ENCODE measurements at places on chromosomes 16 and 17.

- peak; percentile 27 for DNase-seq
Observed at GRCh38 chr17:71983828-71984227, 137.0 kb upstream of the SOX9 start.

- no peak for DNase-seq
Observed at GRCh38 chr17:17897442-17897841, 60.7 kb upstream of the SREBF1 start.

DNA sequence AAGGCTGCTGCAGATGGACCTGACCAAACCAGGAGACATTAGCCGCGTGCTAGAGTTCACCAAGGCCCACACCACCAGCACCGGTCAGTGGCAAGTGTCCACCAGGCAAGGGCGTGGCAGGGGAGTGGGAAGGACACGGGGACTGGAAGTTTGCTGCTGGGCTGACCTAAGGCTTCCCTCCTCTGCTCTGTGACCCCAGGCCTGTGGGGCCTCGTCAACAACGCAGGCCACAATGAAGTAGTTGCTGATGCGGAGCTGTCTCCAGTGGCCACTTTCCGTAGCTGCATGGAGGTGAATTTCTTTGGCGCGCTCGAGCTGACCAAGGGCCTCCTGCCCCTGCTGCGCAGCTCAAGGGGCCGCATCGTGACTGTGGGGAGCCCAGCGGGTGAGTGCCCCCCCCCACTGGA is 4.8 kb downstream of the HSD11B2 start:
- DNase-seq: no peak

- DNase-seq: peak; percentile 76
Observed at GRCh38 chr16:27273670-27274423, 5.3 kb upstream of the NSMCE1 start.

DNA sequence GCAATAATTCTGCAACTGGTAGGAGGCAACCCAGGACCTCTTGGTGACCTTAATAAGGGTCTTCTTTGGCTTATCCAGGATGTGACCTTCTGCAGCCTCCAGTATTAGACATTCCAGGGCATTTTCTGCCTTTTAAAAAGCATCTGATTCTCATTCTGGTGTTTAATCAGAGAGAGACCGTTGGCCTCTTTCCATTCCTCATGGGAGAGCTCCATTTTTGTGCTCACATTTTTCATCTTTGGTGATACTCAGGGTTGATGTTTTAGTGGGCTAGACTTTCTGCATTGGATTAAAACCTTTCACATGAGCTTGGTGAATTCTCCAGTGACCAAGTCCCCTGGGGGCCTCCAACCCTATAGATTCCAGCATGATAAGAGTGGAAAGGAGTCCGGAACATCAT is 150.2 kb upstream of the CACNG5 start:
- DNase-seq: no peak

DNA sequence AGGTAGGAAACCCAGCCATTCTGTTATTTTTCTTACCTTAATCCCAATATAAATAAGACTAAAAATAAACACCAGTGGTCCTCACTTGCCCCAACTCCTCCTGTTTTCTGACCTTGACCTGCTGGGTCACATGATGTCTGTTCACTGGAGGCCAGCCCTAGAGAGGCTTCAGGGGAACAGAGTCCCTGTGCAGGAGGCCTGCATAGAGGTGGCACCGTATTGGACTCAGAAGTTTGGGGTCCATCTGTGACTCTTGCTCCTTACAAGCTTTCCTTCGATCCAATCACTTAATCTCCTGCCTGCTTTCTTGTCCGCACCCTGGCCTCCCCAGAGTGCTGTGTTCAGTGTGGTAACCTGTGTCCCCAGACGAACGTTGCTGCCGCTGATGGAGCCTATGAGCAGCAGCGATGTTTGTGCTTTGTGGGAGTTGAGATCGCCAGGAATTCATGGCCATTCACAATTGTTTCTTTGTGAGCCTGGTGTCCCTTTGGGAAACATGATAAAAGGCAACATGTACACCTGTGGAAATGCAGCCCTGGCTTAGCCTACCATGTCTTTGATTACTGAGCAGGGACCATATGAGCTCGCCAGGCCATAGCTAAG is 4.7 kb downstream of the IGSF6 start:
- DNase-seq: no peak

GRCh38 chr16:15610369-15610871 is 32.5 kb downstream of the MARF1 start:
- peak; percentile 49 for DNase-seq

- no peak for DNase-seq
Observed at GRCh38 chr17:65456368-65457151, 104.9 kb downstream of the AXIN2 start.

DNA sequence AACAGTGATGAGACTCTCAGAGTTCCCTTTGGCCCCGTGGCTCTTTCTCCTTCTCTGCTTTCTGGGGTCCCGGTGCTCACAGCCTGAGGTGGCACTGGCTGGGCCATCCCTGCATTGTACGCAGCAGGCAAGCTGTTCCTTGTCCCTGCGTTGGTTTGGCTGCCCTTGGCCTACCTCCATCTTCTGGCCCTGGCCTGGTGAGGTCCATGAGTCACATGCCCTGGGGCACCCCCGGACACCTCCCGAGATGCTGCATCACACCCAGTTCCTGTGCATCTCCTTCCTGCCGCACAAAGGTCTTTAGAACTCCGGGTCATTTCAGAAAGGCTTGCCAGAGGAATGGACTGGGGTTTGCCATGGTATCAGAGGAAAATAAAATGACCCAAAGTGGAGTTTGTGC is 9.5 kb downstream of the SULT1A2 start:
- no peak for DNase-seq

DNA sequence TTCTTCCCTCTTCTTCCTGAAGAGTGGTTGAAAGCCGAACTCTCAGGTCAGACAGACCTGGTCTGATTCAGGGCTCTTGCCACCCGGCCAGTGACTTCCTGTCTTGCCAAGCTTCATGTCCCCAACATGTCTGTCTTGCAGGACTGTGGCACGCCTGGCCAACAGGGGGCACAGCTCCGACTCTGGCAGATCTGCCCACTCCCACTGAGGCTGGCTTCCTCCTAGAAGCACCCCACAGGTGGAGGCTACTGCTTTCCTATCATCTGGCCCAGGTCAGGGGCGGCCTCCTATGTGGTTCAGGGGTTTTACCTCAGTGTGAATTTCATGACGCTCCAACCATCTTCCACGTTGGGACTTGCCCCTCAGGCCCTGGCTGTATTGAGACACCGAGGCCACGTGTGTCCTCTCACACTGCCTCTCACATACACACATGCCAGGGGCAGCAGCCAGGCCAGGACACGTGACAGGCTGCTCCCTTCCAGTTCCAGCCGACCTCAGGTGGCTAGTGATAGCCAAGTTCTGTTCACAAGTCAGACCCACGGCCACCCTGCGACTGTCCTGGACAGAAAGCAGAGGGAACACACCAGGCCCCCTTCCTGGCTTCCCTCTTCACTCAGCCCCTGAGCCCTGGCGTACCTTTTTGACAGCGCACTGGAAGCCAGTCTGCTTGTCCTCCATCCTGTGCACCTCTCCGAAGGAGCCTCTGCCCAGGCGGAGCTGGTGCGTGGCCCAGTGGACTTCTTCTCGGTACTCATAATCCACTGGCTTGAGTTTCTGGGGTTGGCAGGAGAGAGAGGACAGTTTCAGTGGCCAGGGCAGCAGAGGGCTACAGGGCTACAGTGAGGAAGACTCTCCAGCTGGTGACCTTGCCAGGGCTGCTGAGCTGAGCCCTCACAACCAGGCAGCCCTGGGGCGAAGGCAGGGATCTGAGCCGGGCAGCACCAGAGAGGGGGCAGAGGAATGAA is 22.6 kb upstream of the SPATA32 start:
- DNase-seq: peak; percentile 41

- no peak for DNase-seq
Observed at GRCh38 chr17:46815474-46816353, 2.8 kb downstream of the WNT3 start.

- peak; percentile 7 for DNase-seq
Observed at GRCh38 chr16:72202014-72202413, 30.1 kb upstream of the PMFBP1 start.

- DNase-seq: no peak
Observed at GRCh38 chr17:55004484-55004883, 35.9 kb downstream of the STXBP4 start.

GRCh38 chr16:88927010-88927409 is 50.0 kb downstream of the CBFA2T3 start:
- DNase-seq: no peak

DNA sequence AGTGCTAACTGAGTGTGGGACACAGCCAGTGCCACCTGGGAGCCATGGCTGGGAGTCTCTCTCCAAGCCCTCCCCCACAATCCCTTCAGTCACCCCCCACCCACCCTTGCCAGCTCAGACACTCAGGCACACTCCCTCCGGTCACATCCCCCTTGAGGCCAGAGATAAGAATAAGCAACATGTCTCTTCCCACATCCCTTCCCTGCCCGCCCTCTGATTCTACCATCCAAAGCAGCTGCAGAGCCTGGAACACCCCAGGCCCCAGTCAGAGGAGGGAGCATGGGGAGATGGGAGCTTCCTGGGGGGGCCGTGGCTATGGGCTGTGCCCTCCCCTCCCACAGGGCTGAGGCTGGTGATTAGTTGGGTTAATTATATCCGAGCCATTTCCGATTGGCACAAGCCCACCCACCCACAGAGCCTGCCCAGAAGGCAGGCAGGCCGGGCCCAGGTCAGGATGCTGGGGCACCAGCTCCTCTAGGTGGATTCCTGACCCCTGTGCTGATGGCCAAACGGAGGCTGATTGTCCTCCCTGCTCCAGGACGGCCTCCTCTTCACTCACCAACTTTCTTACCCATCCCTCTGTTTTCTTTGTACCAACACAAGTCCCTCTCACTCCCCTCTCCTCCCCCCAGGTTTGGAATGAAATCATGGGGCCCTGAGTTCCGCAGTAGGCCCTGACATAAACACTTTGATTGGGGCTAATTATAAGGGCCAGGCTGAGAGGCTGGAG is 28.6 kb upstream of the MEIOC start:
- no peak for DNase-seq

- DNase-seq: peak; percentile 48
Observed at GRCh38 chr16:46908540-46909372, 24.6 kb downstream of the GPT2 start.

GRCh38 chr17:4815043-4815675 is 8.2 kb downstream of the PLD2 start:
- DNase-seq: no peak

DNA sequence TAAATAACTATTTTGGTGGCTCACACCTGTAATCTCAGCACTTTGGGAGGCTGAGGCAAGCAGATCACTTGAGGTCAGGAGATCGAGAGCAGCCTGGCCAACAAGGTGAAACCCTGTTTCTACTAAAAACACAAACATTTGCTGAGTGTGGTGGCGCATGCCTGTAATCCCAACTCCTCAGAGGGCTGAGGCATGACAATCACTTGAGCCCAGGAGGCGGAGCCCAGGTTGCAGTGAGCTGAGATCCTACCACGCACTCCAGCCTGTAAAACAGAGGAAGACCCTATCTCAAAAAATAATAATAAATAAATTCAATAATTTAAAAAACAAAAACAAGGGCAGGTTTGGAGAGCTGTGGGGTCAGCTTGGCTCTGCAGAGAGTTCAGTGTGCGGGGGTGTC is 5.7 kb upstream of the SLC4A1 start:
- DNase-seq: no peak

GRCh38 chr17:63151941-63152523 is 186.0 kb downstream of the TANC2 start:
- DNase-seq: no peak

DNA sequence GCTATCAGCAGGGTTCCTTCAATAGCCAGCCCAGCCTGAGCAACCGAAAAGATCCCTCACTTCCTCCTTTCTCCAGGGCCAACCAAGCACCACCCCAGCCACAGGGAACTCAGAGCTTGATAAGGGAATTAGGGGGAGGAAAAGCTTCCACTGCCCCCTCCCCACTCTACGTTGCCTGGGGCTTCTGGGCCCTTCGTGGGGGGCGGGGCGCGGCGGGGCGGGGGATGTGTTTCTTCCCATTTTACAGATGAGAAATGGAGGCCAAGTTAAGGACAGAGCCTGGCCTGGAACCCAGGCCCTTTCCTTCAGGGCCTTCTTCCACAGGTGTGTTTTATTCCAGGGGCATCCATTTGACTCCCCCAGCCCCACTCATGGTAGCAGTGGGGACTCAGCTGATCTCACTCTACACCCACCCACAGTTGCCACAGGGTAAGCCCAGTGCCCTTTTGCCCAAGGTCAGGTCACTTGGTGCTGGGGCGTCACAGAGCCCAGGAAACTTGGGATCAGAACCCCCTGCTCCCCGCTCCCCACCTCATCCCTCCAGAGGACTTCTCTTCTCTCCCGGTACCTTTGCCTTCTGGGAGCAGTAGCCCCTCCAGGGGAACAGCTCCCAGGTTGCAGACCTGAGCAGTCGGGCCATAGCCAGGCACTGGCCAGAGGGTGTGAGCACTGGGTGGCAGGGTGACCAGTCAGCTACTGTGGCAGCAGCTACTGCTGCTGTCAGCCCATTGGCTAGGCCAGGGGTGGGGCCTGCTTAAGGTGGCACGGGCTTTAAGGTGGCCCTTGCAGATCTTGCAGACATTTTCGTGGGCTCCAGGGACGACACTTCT is at the start of gene LDHD:
Gene LDHD, minus strand, starts transcription at position 700 of the 830 bp plus-strand sequence. Its CDS starts 60 bp downstream, at position 640.
- no peak for DNase-seq

DNA sequence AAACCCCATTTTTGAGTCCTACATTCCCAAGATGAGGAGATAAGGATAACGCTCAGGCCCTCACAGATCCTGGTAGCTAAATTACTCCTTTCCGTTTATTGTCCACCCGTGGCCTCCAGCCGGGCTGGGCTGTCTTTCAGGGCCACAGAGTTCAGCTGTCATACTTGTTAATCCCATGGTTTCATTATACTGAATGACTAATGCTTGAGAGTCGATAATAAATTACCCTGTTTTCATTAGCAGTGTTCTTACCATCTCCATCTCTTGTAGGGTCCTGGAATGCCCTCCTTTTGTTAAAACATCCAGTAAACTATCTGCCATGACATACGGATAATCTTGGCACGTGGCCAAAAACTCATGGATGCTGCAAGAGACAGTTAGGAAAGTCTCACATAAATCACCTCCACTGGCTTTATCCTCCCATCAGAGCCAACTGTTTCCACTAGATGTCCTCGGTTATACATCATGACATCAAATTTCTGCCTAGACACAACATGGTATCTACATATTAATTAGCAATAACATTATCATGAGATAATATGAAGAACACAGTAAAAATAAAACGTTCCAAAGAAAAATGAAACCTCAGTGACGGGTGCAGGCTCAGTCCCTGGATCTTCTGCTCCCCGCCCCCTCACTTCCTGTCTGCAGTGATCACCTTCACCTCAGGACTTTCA is 45.3 kb downstream of the BRD7 start:
- DNase-seq: no peak
